MM.1S (cell line): ENCODE measurements at places on chromosomes 16 and 17.

- DNase-seq = no peak
Measured at GRCh38 chr16:66251476-66252160, 114.9 kb upstream of the CDH5 start.

GRCh38 chr17:5254903-5255521, 20.4 kb upstream of the SCIMP start:
- DNase-seq = no peak

GRCh38 chr16:2585651-2586081, 47.8 kb downstream of the PDPK1 start:
- no peak for DNase-seq

DNA sequence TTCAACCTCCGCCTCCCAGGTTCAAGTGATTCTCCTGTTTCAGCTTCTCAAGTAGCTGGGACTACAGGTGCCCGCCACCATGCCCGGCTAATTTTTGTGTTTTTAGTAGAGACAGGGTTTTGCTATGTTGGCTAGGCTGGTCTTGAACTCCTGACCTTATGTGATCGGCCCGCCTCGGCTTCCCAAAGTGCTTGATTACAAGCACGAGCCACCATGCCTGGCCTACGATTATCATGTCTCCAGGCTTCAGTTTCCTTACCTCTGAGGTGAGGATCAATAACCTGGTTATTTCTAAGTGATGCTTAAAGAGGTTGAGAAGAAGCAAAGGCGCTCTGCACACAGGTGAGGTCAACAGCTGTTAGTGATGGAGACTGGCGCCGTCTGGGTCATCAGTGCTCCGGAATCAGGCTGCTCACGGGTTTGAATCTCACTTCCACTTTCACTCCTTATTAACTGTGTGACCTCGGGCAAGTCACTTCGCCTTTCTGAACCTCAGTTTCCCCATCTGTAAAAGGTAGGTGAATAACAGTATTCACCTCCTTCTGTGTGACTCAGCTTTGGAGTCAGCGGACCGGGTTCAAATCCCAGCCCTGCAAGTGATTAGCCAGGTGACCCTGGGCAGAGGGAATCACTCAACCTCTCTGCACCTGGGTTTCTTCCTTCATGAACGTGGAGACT, 745 bp upstream of the ABCC1 start:
- DNase-seq = peak; percentile 71

DNA sequence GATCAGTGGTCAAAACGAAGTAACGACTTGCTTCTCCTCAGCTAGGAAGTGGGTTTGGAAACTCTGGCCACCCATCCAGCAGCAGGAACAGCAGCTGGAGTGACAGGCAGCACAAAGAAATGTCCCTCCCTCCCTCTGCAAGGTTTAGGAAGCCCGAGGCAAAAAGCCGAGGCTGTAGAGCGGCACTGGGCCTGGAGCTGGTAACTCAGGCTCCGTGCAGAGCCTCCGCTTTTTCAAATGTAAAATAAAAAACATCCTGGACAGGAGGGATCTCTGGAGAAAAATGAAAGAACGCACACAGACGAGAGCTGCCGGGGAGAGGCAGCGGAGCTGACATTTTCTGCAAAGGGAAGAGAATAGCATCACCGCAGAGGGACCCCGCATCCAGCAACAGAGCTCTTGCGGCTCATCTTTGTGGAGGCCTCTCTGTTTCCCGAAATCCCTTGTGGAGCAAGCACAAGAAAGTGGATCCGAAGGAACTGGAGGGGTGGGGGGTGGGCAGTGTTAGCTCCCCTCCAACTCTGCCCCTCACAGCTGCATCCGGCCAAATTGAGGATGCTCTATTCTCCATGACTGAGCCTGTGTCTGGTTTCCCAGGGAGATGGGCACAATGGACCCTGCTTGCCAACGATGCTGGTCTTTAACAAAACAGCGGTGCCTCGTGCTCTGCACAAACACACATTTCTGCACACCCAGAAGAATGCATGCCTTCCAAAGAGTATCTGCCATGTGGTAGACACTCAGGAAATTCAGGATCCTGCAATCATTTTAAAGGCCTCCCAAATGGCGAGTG, 335.5 kb upstream of the ZFHX3 start:
- no peak for DNase-seq

GRCh38 chr16:12740986-12741610, 62.6 kb downstream of the CPPED1 start:
- DNase-seq = no peak

DNA sequence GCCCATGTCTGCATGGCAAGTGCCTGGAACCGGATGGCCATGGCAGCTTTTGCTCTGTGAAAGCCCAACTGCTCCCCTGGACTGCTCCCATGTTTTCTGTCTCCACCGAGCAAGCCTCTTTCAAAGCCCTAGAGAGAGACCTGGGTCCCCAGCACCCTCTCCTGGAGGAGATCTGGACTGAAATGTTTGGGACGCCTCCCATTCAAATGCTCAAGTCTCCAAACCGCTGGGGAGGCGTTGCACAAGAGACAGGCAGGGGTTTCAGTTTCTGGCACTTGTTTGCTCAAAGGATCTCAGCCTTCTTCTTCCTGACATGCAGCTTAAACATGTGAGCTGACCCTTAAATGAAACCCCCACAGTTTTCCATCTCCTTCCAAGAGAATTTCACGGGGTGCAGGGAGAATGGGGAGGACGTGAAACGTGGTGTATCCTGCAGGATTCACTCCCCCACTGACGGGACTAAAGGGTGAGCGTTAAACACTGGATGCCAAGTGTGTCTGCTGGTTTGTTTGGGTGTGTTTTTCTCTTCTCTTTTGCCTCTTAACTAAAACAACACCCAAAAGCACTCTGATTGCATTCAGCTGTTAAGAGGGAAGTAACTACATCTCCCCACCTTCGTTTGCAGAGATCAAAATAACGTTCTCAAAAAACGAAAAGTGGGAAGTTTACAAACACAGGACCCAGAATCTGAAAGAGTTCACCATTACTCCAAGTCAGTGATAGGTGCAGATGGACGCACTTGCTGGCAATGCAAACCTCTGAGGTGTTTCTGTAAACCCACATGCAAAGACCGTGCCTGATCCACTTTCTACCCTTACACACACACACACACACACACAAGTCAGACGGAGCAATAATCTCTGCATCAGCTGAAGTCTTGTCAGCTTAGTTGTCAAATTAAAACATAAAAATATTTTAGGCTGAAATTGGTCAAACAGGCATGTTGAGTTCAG, 256.9 kb downstream of the C16orf95 start:
- peak; percentile 20 for DNase-seq

GRCh38 chr16:86893506-86893905, 315.2 kb downstream of the FOXL1 start:
- DNase-seq = no peak

GRCh38 chr17:9138161-9138717, 116.9 kb downstream of the NTN1 start:
- DNase-seq = no peak

GRCh38 chr17:49342575-49342936, 19.5 kb downstream of the ZNF652 start:
- no peak for DNase-seq

GRCh38 chr16:69187446-69188235, 677 bp downstream of the SNTB2 start:
- DNase-seq = peak; percentile 37

- DNase-seq = peak; percentile 87
Measured at GRCh38 chr17:49388290-49388640, 26.2 kb upstream of the ZNF652 start.

DNA sequence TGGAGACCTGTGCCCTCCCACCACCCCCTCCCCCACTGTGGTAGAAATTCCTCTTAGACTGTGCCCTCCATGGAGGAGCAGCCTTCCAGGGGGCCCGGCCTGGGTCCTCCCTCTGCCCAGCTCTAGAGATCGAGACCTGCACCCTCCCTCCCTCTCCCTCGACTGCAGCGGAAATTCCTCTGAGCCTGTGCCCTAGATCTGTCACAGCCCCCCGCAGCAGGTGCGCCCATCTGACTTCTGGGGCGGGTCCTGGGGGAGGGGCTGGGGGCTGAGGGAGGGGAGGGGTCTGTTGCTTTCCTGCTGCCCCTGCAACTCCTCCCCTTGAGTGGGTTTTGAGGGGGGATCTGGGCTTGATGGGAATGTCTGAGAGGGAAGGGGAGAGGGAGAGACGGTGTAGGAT, 177.8 kb upstream of the GSE1 start:
- no peak for DNase-seq

DNA sequence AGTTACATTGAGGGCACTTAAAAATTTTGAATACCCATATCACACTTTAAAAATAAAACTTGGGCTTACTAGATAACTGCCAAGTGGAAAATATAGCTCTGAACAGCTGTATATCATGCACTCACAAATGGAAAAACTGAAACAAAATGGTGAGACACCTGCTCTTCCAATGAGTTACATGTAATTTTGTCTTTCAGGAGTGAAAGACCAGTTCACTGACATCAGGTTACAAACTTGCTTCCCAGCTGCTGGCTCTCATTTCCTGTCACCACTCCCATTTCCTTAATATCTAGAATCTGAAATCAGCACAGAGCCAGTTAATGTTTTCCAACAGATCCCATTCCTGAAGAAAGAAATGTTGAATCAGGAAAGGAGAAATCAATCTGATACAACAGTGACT, 10.8 kb downstream of the CSNK2A2 start:
- no peak for DNase-seq

DNA sequence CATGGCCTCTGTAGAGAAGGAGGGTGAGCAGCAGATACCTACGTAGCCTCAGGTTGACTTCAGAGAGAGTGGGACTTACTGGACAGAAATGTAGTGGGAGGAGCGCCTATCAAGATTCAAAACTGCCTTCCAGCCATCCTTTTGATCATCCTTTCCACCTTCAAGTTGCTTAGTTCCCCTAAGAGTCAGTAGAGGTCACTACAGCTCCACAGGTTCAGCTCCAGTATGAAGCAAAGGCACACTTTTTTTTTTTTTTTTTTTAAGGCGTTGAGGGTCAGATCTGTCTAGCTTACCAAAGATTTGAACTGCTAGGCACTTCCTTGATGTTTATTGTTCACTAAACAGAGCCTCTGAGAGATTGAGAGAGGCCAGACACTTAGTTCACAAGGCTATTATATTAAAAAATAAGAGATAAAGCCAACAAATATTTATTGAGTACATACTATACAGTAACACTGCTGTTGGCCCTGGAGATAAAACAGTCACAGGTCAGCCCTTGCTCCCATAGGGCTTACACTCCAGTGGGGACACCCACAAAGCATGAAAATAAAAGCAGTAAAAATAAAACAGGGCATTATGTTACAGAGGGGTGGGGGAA, 3.1 kb downstream of the RNF227 start:
- peak; percentile 83 for DNase-seq

DNA sequence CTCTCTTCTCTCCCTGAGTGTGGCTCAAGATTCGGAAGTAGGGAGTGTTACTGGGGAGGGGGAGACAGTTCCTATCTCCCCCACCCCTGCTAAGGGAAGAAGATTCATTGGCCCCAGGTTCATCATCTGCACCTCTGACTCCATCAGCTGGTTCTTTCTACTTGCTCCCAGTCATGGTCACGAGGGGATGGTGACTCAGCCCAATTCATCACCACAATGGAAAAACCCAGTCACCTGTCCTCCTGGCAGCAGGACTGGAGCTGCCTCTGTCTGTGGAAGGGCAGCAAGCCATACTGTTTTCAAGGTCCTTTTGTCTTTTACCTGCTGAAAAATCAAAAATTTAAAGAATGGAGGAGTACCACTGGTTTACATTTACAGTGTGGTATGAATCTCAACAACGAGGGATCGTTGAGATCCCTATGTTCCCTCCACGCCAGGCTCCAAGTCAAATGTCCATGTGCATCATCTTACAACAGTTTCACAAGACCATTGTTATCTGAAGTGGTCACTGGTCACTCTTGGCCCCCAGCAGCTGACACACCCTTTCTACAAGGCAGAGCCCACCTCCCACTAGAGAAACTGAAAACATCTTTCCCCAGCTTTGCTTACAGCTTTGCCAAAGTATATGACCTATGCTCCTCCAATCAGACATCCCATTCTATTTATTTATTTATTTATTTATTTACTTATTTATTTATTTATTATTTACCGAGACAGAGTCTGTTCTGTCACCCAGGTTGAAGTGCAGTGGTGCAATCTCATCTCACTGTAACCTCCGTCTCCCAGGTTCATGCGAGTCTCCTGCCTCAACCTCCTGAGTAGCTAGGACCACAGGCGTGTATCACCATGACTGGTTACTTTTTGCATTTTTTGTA, 40.4 kb upstream of the NDRG4 start:
- no peak for DNase-seq

DNA sequence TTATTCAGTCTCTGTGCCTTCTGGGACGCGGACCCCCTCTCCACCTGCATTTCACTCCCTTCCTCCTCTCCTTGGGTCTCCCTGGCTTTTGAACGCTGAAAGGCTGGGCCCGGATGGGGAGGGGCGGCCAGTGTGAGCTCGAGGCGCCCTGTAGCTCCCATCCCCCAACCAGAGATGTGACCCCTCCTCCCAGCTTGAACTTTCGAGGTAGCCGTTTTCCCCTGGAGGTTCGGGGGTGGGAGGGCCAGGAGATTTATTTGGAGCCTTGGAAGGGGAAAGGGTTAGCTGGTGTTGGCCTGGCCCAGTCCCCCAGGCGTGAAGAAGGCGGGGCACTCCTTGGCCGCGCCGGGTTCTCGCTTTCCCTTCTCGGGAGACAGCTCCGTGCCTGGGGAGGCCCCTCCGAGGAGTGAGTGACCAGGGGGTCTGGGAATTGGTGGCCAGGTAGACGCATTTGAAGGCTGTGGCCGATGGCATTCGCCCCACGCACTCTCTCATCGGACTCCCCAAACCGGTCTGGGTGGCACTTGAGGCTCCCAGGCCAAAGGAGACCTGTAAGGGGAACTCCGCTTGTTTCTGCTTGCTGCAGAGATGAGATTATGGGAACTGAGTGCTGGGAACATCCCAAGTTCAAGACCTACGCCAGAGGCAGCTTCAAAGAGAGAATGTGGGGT, 942 bp downstream of the LDAF1 start:
- no peak for DNase-seq

GRCh38 chr17:45704251-45704650, 79.9 kb upstream of the CRHR1 start:
- DNase-seq = no peak

- DNase-seq = no peak
Measured at GRCh38 chr17:58789160-58789559, 33.5 kb downstream of the PPM1E start.

- no peak for DNase-seq
Measured at GRCh38 chr16:70777973-70778406, 23.0 kb downstream of the VAC14 start.

DNA sequence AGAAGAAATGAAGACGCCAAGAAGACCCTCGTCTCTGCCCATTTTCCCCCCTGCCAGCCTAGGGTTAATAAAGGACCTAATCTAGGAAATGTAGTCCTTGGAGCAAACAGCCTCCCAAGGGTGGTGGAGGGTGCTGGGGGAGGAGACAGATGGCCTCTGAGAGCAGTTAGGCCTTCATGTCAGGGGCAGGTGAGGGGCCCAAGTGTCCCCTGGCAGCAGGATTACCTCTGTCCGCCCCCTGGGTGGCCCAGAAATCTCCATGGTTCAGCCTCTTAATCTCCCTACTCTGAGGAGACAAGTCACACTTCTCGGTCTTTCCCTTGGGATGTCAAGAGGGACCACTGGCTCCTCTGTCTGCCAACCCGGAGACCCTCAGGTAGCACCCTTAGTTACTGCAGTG, 365.4 kb upstream of the TNRC6C start:
- DNase-seq = no peak

- no peak for DNase-seq
Measured at GRCh38 chr17:54867634-54868033, 33.0 kb upstream of the TOM1L1 start.
